ENCODE measurements at places on chromosomes 6 and 20.

DNA sequence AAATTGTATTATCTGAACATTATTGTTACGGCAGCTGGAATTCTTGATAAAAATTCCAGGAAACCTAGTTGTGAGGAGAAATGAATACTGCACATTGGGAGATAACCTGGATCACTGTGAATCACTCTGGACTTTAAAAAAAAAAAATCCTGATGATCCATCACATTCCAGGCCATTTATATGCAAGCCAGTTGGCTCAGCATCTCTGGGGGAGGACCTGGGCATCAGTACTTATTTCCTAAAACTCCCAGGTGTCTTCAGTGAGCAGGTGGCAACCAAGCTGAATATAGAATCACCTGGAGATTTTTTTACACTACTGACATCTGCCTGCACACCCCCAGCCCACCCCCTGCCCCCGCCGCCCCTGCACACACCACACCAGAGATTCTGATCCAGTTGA lies 39.1 kb upstream of the SIRT5 start:
- DNase-seq, result no peak

DNA sequence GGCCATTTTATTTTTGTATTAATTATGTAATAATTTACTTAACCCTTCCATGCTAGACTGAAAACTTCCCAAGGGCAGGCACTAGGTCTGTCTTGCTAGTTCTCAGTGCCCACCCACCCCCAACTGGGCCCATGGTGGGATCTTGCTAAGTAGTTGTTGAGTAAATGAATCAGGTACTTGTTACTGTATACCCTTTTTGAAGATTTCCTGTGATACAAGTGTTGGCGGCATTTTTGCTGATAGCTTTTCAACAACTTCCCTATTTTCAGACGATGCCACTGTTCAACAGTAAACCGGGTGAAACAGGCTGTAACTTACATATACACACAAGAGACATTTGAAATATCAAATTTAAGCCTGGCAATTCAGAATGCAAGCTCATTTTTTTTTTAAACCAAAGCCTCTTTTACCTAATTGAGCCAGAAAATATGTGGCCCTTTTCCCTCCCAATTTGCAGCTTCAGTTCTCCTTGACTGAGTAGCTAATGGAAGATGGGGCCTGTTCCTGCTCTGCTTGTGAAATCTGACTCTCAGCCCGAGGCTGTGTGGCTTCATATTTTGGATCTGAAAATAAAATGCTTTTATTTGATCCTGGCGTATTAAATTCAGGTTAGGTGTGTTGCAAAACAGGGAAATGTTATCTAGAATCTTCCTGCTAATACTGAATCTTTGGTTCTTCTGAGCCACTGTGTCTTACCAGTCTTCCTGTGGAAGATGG lies 288.3 kb downstream of the NRN1 start:
- no peak for DNase-seq

GRCh38 chr6:157376241-157376640 lies 4.7 kb upstream of the ZDHHC14 start:
- no peak for DNase-seq

DNA sequence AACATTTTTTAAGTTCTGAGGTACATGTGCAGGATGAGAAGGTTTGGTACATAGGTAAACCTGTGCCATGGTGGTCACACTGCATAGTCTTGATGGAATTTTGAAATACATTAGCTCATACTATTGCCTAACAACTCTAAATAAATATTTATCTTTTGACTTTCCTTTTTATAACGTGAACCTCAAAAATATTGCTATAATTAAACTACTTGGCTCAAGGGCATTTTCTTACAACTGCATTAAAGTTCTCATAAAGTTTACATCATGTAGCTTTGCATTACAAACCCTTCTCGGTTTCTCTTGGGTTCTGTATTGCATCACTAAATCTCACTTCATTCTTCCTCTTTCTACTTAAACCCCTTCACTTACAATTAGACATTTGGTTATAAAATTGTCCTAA lies 636.0 kb upstream of the PTCHD4 start:
- DNase-seq, result no peak

GRCh38 chr20:61901392-61902220 lies 164.1 kb downstream of the TAF4 start:
- DNase-seq, result no peak

GRCh38 chr20:59074456-59074855 lies 31.9 kb upstream of the PRELID3B start:
- DNase-seq, result no peak

- no peak for DNase-seq
Observed at GRCh38 chr6:144336900-144337299, 51.8 kb downstream of the UTRN start.

DNA sequence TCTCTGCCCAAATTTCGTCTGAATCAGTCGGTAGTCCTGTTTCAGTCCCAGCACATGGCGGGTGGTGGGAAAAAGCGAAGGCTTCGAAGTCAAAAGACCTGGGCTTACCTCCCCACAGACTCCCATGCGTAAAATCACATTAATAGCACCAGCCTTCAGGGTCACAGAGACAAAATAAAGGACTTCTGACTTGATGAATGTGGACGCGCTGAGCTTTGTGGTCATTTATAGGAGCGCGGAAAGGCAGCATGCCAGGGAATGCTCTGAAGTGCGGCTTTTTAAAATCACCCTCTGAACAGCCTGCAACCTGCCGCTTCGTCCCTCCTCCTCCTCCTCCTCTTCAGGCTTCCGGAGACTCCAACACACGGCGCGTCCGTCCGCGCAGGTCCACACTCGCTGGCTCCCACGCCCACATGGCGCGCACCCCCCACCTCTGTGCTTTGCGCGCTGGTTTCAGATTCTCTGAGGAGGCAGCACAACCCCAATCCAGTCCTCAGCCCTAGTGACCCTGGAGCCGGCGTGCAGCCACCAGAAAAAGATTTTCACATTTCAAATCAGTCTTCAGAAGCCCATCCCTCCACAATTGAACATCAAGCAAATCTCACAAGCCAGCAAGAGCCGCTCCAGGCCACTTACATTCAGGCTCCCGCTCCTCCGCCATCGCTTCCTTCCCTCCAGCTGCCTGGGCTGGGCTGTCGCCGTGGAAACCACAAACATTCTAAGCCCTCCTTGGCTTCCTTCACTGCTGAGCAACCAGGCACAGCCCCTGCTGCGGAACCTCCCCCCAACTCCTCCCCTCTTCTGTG lies at the start of gene C6orf118:
C6orf118 (minus strand) TSS at position 680 of the 806 bp plus-strand sequence; CDS start at position 661, 19 bp downstream.
- no peak for DNase-seq

DNA sequence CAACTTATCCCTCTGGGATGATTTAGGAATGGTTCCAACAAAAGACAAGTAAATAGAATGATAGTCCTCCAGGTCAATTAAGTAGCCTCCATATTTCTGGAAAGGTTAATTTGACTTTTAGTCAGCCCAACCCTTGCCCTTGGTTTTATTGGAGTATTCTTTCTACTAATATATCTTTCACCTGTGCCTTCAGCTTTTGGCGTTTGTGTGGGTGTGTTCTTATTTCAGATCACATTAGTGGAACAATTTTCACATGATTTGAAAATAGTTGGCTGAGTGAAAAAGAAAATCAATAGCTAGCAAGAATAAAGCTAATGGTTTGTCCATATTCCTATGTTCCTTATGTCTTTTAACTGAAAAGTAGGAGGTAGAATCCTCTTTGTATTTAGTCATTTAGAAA lies 239.6 kb upstream of the SGK1 start:
- no peak for DNase-seq

DNA sequence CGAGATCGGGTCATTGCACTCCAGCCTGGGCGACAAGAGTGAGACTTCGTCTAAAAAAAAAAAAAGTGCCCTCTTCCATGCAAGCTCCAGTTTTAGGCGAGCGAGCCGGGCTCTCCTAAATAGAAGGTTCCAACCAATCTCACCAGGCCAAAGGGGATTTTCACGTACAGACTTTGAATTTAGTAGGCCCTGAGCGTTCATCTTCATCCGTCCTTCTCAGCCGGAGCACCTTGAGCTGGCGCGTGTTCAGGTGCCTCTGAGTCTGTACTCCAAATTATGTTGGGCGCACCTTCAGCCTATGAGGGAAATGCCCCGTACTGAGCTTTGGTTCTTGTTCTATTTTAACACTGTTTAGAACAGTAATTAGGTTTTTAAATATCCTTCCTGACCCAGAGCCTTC lies 817 bp upstream of the TAP2 start:
- DNase-seq, result no peak
